ENCODE measurements at places on chromosomes 3 and 15.
A peak's percentile ranks its signal among the peaks of the same experiment; 100 is the strongest.

DNA sequence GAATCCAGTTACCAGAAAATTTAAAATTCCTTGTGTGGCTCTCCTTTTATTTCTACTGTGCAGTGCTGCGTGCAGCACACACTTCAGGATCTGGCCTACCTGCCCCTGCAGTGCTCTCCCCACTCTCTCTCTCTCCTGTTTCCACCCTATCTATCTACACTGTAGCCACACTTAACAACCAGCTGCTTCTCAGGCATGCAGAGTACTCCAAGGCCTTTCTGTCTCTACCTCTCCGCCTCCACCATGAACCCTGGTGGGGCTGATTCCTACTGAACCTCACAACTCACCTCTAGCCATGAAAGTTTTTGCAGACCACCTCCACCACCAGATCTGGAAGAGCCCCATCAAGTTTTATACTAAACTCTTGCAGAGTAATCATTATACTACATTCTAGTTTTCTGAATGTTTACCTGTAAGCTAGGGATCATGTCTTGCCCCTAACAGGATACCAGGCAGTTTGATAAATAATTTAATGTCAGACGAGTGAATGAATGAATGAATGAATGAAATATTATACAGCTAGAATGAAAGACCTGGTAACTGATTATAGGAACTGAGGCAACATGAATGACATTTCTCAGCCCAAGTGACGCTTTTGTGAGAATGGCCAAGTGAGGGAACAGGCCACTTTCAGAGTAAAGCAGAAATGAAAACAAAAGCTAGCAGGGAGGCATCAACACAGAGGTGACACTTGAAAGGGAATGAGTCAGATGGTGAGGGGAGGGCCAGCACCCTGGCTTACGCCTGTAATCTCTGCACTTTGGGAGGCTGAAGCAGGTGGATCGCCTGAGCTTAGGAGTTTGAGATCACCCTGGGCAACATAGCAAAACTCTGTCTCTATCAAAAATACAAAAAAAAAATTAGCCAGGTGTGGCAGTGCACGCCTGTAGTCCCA, 363.5 kb downstream of the FOXP1 start:
- no peak for DNase-seq

DNA sequence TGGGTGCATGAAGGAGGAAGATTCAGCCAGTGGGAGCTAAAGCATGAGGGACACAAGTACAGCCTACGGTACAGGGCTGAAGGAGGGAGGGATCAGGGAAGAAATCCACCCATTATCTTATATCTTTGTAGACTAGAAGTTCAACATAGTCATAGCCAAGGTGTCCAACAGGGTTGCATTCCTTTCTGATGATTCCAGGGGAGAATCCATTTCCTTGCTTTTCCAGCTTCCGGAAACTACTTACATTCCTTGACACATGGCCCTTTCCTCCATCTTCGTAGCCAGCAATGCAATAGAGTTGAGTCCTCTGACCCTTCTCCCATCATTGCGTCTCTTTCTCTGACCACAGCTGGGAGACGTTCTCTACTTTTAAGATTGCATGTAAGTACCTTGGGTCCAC, 471.0 kb upstream of the SEMA6D start:
- DNase-seq: no peak

- no peak for DNase-seq
Measured at GRCh38 chr3:8539419-8539818, 37.8 kb downstream of the LMCD1 start.

GRCh38 chr15:101723171-101723873, 951 bp downstream of the TARS3 start:
- DNase-seq: peak; percentile 82

DNA sequence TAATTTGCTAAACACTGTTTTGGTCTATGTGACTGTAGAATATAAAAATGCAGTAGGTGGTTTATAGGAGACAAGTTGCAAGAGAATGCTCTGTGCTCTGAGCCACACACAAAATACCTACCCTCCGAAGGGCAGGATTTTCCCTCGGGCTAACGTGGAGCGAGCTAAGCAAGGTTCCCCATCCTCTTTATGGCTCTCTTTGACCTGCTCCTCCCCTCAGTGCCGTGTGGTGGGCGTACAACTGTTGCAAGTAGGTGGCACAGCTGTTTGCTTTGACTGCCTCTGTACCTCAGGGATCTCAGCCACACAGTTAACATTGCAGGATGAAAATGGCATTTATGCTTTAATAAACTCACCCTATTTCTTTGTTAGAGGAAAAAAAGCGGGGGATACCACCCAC, 339.1 kb downstream of the SATB1 start:
- DNase-seq: no peak

- DNase-seq: no peak
Measured at GRCh38 chr15:71114066-71114680, 1.1 kb upstream of the THSD4 start.

- DNase-seq: no peak
Measured at GRCh38 chr3:125039131-125040100, 16.4 kb downstream of the HEG1 start.

Measured in GM12878 (cell line).